Putamen (tissue), 1 donor: ENCODE measurements at places on chromosomes 16 and 17.

- peak; percentile 49 for DNase-seq
Measured at GRCh38 chr16:24852281-24852721, 6.5 kb downstream of the SLC5A11 start.

GRCh38 chr17:46978489-46979146, 435 bp downstream of the RPRML start:
- no peak for DNase-seq

GRCh38 chr17:45986056-45986455, 13.0 kb upstream of the STH start:
- no peak for DNase-seq

DNA sequence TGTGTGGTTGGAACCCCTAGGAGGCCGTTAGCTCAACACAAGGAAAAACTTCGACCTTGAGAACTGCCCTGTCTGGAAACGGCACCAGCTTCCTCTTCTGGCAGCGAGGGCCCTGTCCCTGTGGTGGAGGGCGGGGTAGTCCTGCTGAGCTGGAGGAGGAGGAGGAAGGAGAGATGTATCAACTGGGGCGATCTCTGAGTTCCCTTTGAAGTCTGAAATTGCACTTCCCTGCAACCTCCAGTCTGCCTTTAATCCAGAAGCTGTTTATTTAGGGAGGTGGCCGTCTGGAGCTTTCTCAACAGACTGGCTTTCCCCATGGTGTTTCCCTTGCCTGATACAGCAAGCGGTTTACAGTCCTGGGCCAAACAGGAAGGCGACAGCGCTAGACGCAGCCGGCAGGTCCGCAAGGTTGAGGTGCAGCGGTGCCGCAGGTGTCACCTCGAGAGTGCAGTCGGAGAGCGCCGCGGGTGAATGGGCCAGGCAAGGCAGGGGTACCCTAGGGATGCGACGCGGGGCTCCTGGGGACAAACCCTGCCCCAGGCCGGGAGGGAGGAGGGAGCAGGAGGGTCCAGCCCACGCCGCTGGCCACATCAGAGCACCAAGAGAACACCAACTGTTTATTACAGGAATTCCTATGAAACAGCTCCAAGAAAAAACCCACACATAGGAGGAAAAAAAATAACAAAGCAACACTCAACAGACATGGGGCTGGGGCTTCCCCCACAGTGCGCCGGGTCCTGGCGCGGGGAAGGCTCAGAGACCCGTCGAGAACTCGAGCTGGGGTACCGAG, 11.4 kb upstream of the MRPS23 start:
- DNase-seq, result no peak

GRCh38 chr17:57514614-57515013, 230.5 kb downstream of the CCDC182 start:
- no peak for DNase-seq

- DNase-seq, result no peak
Measured at GRCh38 chr17:7102421-7102820, 12.2 kb downstream of the ASGR2 start.

DNA sequence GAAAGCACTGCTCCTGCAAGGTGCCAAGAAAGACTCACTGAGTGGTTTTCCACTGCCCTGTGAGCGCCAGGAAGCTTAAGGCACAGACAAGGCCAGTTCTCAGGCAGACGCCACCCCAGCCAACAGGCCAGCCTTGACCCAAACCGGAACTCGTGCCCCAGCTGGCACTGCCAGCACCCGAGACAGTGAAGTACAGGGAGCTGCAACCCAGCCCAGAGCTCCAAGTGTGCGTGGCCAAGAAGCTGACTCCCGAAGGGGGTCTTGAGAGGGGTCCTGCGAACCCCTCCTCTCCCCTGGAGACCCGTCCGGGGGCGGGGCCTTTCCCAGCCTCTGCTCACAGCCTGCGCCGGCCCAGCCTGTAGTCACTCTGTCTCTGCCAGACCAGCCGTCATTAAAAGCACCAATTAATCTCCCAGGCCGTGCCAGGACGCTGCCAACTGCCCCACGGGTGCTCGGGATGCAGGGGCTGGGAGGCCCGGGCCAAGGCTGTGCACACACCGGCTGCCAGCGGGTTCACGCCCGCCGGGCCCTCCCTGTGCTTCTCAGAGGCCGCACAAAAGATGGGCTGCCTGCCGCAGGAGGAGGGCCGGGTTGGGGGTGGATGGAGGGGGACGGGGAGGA, 4.4 kb upstream of the SOX8 start:
- peak; percentile 87 for DNase-seq

- no peak for DNase-seq
Measured at GRCh38 chr17:14033166-14033565, 36.1 kb upstream of the COX10 start.

DNA sequence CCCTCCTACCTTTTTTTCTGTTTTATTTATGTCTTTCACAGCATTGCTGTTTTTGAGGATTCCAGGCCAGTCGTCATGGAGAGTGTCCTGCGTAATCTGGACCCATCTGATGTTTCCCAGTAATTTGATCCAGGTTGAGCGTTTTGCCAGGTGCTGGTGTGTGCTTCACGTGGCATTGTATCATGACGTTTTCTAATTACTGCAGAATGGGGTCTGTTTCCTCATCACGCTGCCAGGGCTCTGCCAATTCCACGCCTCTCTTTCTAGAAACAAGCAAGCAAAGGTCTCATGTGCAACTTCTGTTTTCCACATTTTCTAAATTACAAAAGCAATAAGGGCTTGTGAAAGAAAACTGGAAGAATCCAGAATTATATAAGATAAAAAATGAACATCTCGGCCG, 28.3 kb upstream of the BHLHA9 start:
- no peak for DNase-seq

GRCh38 chr17:77827039-77827438, 131.5 kb upstream of the TNRC6C start:
- no peak for DNase-seq

- DNase-seq, result no peak
Measured at GRCh38 chr17:27526604-27527002, 70.4 kb downstream of the KSR1 start.

GRCh38 chr17:72386619-72387237, 265.9 kb downstream of the SOX9 start:
- DNase-seq, result no peak

GRCh38 chr16:87098976-87099720, 218.0 kb downstream of the C16orf95 start:
- DNase-seq, result no peak

DNA sequence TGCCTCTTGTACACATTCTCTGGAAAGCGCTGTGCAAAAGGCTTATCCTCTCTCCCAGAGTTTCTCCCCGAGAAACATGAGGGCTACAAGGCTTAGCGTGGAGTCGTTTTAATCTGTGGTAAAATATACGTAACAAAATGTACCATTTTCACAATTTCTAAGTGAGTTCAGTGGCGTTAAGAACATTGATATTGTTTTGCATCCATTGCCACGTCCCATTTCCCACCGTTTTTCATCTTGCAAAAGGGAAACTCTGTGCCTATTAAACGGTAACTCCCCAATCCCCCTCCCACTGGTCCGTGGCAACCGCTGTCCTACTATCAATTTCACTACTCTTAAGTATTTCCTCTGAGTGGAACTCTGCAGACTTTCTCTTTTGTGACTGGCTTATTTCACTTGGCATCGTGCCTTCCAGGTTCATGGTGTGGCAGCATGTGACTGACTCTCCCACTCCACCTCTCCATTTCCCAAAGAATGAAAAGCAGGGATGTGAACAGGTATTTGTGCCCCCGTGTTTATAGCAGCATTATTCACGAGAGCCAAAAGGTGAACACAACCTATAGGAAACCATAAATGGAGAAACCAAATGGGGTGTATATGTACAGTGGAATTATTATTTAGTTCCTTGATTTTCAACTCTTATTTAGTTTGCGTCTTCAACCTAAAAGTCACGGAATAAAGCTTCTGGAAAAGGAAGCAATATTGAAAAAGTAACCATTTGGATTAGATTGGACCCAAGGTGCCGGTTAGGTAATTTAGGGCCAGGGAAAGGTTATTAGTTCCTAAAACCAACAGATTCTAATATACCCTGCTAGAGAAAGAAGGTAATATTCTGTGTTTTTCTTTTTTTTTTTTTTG, 1.1 kb upstream of the USP32 start:
- peak; percentile 52 for DNase-seq

- DNase-seq, result peak; percentile 81
Measured at GRCh38 chr17:44095647-44096496, 25.3 kb downstream of the G6PC3 start.

DNA sequence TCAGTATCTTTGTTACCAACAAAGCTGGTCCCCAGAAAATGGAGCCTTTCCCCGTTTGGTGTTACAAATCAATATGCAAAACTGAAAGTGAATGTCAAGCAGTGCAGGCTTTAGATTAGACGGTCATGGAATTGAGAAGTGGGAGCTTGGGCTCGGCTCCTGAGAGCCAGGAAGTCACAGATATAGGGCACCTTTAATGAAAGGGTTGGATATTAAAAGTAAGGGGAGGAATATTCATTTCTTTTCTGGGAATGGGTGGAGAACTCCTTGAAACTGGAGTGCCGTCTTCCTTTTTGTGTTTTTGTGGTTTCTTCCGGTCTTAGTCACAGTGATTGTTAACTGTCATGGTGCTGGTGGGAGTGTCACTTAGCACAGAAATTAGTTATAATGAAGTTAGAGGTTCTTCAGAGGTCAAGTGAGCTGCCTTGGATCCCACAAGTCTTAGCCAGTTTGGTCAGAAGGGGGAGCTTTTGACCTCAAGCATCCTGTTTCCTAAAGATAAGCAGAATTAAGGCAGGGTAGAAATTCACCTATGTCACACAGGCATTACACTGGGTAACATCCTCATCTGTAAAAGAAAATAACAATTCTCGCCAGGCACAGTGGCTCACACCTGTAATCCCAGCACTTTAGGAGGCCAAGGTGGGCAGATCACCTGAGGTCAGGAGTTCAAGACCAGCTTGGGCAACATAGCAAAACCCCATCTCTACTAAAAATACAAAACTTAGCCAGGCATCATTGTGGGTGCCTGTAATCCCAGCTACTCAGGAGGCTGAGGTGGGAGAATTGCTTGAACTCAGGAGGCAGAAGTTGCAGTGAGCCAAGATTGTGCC, 9.6 kb upstream of the EIF1 start:
- DNase-seq, result no peak

DNA sequence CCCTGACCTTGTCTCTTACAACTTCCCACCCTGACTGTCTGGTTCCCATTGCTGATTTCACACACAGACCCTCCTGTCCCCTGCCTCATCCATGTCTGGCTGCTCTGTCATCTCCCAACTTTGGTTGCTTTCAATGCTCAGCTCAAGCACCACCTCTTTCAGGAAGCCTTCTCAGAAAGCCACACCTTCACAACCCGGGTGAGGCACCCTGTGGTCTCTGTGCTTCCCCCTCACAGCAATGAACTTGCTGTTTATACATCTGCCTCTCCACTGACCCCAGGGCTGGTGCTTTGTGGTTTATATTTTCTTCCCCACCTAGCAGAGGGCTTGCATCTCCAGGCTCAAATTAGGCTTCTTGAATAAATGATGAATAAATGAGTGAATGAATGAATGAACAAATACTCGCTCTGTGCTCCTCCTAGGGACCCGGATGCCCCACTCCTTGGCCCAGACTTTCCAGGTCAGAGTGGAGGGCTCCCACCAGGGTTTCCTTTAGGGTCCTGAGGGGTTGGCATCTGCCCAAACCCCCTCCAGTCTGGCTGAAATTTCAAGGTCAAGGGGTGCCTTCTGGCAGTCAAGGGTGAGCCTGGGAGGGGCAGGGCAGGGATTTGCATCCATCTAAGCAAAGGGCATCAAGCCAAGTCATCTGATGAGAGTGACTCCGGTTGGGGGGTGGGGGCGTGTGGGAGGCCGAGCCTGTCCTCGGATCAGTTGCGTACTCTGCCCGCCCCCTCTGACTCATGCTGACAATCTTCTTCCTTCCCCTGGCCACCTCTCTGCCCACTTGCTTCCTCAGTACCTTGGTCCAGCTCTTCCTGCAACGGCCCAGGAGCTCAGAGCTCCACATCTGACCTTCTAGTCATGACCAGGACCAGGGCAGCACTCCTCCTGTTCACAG, at the start of gene ITGAX:
Gene ITGAX, plus strand, starts transcription at position 783 of the 898 bp plus-strand sequence. Its CDS starts 79 bp downstream, at position 862.
- no peak for DNase-seq

DNA sequence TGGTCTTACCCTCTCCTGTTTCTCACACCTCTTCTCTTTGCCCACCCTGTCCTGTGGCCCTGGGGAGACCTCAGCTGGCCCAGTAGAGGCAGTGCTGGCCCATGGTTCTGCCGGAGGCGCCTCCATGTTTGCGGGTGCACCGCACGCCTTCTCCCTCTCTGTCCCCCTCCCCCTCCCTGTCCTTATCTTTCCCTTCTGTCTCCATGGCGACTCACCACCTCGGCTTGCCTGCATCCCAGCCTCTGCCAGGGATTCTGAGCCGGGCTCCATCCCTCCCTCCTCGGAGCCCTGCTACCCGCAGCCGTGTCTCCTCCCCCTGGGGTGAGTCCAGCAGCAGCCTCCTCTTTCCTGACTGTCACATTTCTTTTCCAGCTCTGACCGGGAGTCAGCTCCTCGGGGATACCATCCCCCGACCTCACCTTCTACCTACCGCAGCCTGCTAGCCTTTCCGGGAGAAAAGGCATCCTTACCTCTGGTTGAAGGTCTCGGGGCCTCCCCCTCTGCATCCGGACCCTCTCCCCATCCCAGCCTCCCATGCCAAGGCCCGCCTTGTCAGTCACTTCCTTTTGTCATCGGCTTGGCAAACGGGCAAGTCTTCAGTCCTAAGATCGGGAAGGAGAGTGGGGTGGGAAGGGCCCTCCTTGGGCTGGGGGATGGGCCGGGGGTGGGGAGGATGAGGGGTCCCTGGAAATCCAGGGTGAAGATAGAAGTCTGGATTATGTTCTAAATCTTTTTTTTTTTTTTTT, at the start of gene RNF112:
Gene RNF112, plus strand, starts transcription at position 358 of the 746 bp plus-strand sequence. Its CDS starts 177 bp downstream, at position 535.
- DNase-seq, result peak; percentile 69

DNA sequence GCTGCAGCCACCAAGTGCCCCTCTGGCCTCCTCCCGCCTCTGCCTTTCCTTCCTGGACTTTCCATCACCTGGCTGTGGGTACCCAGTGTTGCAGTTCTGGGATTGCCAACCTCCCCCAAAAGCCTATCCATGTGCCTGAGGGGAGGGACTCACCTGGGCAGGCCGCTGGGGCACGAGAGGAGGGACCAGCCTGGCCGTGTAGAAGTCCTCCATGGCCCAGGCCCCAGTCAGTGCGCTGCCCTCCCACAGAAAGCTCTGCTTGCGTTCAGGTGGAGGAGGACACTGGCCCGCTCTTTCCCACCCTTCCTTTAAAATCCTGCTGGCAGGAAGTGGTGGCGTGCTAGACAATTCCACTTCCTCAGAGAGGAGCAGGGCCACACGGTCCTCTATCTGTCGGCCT, 14.2 kb downstream of the SLX4 start:
- no peak for DNase-seq

DNA sequence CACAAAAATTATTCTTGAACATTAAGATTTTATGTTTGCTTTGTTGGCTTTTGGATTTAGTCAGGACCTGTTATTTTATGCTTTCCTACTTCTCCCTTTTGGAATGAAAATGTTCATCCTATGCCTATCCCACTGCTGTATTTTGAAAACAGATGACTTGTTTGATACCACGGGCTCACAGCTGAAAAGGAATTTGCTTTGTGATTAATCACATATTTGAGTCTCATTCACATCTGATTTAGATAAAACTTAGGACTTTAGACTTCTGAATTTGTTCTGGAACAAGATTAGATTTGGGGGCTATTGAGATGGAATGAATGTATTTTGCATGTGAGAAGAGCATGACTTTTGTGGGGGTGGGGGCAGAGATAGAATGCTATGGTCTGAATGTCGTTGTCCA, 1012.6 kb downstream of the CDH11 start:
- DNase-seq, result no peak

- DNase-seq, result no peak
Measured at GRCh38 chr17:15513856-15514459, 46.5 kb upstream of the CDRT4 start.

GRCh38 chr17:5234645-5235576, at the start of gene SCIMP:
Gene SCIMP (minus strand): TSS chr17:5234860. CDS start chr17:5234755, 105 bp downstream.
- no peak for DNase-seq
